NCI-H1105 treated with DMSO at 0.1 percent for 48 hours (cell line): ENCODE measurements at places on chromosomes 12 and 14.

GRCh38 chr12:88763536-88764100 lies 183.3 kb upstream of the KITLG start:
- DNase-seq: no peak

GRCh38 chr12:62808166-62808879 lies 126.6 kb downstream of the PPM1H start:
- no peak for DNase-seq

DNA sequence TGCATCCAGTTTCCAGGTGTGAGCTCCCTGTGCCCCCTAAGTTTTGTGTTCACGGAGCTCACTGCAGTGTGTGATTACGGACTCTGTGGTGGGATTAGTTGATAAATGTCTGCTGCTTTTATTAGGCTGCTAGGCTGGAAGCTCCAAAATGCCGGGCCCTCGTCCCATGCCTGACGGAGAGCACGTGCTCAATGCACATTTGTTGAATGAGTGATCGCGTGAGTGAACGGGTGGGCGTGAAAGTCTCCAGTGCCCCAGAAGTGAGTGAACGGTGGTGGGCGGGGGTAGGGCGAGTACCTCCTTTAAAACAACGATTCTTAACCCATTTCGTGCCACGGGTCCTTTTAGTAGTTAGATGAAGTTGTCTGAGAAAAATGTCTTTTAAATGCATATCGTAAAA lies 175.5 kb downstream of the AACS start:
- no peak for DNase-seq

GRCh38 chr12:32708926-32709325 lies 29.8 kb downstream of the DNM1L start:
- DNase-seq: no peak

- DNase-seq: no peak
Measured at GRCh38 chr14:74610866-74611649, 979 bp downstream of the LTBP2 start.

GRCh38 chr12:109947521-109947920 lies 47.4 kb downstream of the TCHP start:
- DNase-seq: no peak

GRCh38 chr14:70392676-70393075 lies 24.2 kb downstream of the SYNJ2BP start:
- no peak for DNase-seq
